Cortex of kidney (tissue), 1 donor: ENCODE measurements at places on chromosomes 5 and 9.

GRCh38 chr5:123776761-123777160 is 264.8 kb downstream of the CSNK1G3 start:
- DNase-seq = no peak

DNA sequence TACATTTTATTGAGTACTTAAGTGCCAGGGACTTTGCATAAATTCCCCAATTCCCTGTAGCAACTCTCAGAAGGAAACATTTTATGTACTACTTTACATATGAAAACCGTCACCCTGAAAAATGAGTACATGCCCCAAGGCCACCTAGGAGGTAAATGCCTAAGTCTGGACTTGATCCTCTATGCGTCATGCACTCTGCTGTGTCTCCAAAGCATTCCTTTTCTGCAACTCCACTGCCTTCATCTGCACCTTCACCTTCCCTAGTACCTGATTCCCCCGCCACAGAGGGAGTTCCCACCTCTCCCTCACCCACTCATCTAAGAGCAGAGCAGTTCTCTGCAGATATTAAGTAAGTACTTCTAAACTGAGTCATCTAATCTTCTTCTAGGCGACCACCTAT is 75.2 kb upstream of the HRH2 start:
- DNase-seq = no peak

DNA sequence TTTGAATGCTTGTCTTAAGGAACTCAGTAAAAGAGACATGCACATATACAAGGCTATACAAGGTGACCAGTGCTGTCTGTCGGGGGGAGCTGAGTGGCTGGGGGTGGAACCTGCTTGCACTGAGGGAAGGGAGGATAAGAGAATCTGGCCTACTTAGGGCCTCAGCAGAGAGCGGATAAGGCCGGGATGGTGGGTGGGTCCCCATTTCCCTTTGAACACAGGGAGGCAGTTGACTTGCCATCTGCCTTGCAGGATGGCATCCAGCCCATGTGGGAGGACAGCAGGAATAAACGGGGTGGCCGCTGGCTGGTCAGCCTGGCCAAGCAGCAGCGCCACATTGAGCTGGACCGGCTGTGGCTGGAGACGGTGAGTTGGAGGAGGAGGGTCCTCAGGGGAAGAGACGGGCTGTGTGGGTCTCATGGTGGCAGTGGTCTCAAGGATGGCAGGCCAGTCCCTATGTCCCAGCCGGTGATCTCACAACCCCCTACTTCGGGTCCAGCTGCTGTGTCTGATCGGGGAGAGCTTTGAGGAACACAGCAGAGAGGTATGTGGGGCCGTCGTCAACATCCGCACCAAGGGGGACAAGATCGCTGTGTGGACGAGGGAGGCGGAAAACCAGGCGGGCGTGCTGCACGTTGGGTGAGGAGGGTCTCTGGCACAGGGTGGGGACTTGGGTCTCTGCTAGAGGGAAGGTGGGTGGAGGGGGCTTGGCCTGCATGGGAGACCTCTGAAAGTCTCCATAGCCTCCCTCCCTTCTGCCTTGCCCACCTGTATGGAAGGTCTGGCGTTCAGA is 2.2 kb upstream of the TSPAN17 start:
- no peak for DNase-seq

DNA sequence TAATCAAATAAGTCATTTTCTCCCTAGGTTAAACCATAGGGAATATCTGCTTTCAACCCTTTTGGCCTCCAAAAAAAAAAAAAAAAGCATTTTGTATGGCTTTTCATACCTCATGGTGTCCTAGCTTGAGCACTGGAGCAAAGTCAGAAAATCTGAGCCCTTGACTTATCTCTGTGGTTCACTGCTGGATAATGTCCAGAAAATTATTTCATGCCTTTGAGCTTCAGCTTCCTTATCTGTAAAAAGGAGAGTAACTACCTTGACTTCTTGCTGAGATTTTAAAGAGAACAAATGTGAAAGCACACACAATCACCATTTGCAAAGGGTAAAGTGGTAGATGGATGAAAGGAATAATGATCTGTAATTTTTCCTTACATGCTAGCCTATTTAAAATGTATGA is 165.9 kb downstream of the ALDH1A1 start:
- no peak for DNase-seq

DNA sequence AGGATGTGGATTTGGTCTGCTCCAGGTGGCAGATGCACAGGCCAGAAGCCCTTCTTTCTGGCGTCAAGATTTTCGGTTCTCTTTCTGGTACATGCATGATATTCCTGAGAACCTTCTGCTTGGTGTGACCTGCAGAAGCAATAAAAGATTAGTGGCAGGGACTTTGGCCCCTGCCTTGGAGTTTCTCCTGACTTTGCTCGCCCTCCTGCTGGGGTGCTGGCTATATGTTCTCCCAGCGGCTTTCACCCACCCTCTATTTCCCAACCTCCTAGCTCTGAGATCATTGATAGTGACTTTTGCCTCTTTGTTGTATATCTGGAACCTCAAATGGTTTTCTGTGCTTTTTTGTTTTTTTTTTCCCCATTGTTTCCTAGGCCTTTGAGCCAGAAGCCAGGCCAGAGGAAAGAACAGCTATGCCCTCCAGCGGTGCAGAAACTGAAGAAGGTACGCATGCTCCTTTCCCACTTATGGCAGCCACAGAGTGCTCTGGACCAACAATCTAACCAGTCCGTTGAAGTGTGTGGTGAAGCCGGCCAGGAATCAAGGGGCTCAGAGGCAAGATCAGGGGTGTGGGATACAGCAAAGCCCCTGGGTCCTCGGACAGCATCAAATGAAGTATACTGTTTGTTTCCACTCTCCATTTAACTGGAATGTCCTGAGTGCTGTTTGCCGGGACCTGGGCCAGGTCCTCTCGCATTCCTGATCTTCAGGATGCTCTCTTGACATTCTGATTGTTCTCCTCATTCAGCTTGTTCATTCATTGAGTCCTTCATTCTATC is 154.5 kb downstream of the ARHGEF28 start:
- no peak for DNase-seq

- no peak for DNase-seq
Measured at GRCh38 chr5:53180991-53181390, 71.4 kb upstream of the MOCS2 start.

- DNase-seq = no peak
Measured at GRCh38 chr5:154728939-154729588, 26.1 kb upstream of the LARP1 start.

DNA sequence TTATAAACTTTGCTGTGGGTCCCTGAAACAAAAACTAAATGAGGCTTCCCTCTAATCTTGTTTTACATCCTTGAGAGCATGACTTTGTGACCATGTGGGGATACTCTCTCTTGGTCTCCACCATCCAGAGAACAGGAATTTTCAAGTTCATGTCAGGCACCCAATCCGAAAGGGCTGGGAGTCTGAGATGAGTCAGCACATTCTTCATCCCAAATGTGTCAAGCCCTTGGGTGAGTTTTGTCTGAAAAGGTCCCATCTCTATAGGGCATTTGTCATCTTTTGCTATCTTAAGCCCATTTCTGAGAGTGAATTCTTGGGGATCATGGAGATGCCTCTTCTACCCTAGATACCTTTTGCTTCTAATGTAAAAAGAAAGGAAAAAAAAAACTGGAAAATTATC is 26.9 kb upstream of the RAPGEF6 start:
- no peak for DNase-seq

DNA sequence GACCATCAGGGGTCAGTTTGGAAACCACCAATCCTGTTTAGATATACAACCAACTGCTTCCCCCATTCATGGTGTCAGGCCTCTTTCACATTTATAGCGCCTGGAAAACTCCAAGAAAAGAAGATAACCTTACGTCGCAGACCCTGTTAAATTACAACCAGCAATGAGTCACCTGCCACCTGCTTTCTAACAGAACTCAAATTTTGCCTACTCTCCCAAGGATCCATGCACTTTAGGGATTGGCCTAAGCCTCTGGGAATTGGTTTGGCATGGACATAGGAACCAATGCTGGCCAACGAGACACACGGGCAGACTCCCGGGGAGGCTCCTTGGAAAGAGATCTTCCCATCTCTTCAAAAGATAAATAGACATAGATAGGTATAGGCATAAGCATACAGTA is 87.0 kb downstream of the FEM1C start:
- no peak for DNase-seq

GRCh38 chr5:42064821-42065220 is 139.7 kb downstream of the FBXO4 start:
- DNase-seq = no peak

DNA sequence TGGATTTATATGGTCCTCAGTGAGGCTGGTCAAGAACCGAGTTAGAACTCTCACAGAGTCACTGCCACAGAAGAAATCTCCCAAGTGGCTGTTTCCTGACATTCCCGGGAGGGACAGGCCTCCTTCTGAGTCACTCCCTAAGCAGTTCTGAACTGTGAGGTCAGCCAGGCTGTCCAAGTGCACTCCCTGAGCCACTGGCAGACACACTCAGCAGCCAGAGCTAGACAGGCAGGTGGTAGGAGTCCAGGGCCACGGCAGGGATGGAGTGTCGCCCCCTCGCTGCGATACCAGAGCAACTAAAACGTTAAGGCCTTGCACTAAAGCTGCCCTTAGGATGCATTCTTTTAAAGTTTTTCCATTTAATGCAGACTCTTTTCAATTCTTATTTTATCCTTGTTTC is 3.4 kb downstream of the IL4 start:
- no peak for DNase-seq

DNA sequence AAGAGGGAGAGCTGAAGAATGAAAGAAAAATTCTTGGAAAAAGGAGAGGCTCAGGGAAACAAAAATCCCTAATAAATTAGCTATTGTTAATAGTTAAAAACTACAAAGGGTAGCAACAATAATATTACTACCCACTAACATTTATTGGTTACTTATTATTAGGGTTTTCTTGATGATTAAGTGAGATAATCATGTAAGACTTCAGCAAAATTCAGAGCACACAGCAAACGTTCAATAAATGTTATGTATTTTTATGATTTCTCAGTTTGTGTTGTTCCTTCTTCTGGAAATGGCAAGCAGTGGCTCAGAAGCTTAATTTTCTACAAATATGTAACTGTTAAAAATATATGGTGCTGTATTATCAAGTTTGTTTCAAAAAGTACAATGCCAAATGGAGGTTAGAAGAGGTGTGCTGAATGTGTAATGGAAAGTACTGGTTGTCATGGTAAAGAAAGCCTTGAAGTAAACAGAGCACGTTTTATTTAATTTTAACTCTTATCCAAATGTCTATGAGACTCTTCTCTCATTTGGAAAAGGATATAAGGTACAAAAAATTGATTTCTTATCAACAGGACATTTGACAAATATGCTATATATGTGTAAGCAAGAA is 226.0 kb upstream of the ATP10B start:
- DNase-seq = no peak

- DNase-seq = no peak
Measured at GRCh38 chr5:143471041-143471509, 67.6 kb upstream of the NR3C1 start.

DNA sequence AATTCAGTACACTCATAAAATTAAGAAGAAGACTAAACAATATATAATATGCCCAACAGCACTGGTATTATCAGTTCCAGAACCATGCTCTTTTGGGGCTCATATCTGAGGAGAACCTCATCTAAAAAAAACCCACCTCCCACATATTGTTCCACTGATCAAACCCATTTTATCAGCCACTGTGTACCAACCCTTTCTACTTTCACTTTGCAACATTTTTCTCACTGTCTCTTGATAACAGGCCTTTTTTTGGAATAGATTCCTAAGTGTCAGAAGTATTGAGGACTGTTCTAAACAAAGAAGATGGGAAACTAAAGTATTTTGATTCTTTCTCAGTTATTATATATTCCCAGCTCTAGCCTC is 173.2 kb downstream of the GABRB2 start:
- no peak for DNase-seq

DNA sequence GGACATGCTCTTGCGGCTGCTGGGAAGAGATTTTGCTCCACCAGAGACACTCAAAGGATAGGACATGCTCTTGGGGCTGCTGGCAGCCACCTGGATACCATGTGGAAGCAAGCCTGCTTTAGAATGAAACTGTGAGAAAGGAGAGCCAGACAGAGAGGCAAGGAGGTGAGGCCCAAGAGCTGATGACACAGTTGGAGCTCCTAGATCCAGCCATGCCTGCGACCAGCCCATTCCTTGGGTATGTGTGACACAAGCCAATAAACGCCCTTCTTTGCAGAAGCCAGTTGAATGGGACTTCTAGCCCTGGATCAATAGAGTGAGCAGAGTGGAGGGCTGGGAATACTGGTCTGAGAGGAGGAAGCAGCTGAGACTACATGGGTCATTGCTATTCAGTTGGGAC is 69.6 kb downstream of the SMIM23 start:
- no peak for DNase-seq

DNA sequence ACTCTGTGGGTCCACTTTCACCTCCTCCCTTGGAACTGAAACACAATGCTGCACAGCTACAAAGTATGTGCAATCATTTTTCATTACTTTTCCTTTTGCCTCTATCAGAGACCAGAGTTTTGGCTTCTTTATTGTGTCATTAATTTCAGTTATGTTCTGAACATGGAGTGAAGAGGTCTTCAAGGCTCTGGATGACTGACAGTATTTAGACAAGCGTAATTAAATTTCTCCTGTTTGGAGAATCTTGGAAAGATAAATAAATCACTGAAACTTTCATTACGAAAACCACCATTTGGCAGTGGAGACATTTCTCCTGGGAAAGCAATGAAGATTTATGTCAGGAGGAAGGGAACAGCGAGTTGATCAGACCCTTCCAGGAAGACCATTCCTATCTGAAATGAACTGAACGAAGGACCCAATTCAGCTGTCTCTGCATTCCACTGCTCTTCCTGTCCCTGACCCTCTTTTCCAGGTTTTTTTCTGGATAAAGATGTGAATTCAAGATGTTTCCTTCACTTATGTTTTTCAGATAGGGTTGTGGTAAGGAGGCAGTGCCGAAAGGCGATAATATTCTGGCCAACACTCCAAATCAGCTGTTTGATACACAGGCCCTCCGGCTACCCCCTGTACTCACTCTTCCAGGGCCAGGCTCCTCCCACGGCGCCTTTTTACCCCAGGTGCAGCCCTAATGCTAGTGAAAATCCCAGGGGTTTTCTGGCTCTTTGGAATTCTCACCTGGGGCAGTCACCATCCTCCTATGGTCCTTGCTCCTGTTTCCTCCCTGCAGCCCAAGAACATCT is 77.2 kb upstream of the OSMR start:
- DNase-seq = no peak

DNA sequence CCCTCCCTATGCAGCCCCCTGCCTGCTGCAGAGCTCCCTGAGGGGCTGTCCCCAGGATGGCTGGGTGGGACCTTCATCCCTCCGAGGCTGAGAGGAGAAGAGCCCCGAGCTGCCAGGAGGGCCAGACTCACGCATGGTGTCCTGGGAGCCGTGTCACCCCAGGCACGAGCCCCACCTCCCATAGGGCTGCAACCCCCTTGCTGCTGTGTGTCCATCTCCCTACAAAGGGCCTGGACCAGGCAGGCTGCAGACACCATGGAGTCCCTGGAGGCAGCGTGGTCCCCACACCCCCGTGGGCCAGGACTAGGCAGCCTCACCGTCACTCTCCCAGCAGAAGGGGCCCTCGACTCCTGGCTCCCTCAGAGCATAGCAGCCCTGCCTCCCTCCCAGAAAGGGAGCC is 11.2 kb upstream of the SEC16A start:
- DNase-seq = no peak

GRCh38 chr5:76908166-76908565 is 44.7 kb upstream of the CRHBP start:
- no peak for DNase-seq

- no peak for DNase-seq
Measured at GRCh38 chr9:79185866-79186265, 385.9 kb upstream of the TLE4 start.

GRCh38 chr9:76194896-76195295 is 199.3 kb downstream of the RFK start:
- DNase-seq = no peak
